ENCODE measurements at places on chromosomes 11 and 22. TPM values are rescaled to one million over a fixed set of nuclear protein-coding genes. Genes with fewer than 3 reads are reported as not detected.

The LRRC74B gene
- not detected for total RNA-seq

The KRTAP5-11 gene
- total RNA-seq = not detected

The RIMBP3C gene
- total RNA-seq = not detected

The ZC3H12C gene
- 5.1 TPM for total RNA-seq

The POLD3 gene
- total RNA-seq = 9.5 TPM

The ARHGAP20 gene
- not detected for total RNA-seq

The NPAS4 gene
- total RNA-seq = not detected
